ENCODE measurements at places on chromosomes 5 and 9.

DNA sequence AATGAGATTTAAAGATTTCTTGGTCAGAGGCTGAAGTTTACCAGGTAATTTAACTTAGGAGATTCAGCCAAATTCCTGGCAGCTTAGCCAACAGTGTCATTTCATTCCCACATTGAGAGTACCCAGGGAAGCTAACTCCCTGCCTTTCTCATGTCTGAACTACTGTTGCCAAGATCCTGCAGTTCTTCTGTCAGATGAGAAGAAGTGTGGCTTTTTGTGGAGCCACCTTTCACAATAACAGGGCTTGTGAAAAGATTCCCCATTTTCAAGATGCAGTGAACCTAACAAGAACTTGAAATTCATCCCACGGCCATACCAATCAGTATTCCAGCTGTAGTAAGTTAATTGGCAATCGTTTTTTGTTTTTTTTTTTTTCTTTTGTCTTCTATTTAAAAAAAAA, 176.4 kb downstream of the XRCC4 start:
- DNase-seq = no peak

GRCh38 chr5:77431286-77431685, 60.8 kb downstream of the WDR41 start:
- no peak for DNase-seq

DNA sequence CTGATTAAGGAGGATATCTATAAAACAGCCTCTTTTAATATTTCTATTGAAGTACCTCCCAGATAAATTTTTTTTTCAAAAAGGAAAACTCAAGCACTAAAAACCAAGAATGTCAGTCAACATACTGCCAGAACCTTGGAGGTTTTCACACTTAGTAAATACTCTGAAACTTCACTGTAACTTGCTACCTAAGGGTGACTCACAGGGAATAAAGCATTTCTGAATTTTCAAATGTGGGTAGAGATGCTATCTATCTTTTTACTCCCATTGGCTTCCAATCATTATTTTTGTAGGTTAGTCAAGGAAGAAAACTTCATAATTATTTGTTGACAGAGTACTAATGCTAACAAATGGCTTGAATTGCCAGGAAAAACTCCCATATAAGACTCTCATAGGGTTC, 46.1 kb downstream of the SLC25A46 start:
- DNase-seq = no peak

DNA sequence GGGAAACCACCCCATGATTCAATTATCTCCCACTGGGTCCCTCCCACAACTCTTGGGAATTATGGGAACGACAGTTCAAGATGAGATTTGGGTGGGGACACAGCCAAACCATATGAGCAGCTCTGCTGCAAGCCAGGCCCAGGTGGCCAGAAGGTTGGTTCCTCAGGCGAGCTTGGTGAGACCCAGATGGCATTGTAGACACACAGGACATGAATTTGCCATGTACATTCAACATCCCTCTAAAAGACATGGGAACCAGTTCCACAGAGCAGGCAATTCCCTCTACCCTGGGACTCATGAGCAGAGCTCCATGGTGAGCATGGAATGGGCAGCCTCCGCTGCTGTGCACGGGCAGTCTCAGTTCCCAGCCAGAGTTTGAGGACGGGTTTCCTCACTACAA, 53.3 kb downstream of the NSUN2 start:
- DNase-seq = no peak

GRCh38 chr5:137126829-137127228, 372.3 kb downstream of the SPOCK1 start:
- no peak for DNase-seq

DNA sequence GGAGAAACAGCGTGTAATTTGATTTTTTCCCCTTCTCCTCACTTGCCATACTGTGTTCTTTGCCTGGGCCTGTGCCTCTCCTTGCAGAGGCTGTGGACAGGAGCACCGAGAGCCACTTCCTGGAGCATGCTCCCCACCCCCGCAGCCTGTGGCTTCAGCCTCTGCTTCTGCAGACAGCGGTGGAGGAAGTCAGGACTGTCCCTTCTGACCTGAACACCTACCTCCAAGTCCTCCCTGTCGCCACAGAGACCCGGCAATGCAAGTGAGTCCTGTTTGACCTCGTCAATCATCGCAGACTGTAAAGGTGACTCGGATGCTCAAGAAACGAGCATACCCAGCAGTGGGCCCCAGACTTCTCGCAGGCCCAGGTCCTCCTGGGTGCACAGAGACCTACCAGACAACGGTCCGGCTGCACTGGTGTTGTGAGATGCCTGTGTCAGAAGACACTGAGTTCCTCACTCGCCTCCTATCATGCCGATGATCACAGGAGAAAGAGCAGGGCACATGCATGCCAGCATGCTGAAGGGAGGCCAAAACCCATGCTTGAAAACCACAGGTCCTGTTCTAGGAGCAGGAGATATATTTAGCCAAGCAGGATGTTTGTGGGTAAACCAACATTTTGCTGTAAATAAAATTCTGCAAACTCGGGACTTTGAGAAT, 198.8 kb downstream of the AUH start:
- DNase-seq = no peak

GRCh38 chr5:97010606-97011005, 74.7 kb downstream of the LNPEP start:
- DNase-seq = no peak

DNA sequence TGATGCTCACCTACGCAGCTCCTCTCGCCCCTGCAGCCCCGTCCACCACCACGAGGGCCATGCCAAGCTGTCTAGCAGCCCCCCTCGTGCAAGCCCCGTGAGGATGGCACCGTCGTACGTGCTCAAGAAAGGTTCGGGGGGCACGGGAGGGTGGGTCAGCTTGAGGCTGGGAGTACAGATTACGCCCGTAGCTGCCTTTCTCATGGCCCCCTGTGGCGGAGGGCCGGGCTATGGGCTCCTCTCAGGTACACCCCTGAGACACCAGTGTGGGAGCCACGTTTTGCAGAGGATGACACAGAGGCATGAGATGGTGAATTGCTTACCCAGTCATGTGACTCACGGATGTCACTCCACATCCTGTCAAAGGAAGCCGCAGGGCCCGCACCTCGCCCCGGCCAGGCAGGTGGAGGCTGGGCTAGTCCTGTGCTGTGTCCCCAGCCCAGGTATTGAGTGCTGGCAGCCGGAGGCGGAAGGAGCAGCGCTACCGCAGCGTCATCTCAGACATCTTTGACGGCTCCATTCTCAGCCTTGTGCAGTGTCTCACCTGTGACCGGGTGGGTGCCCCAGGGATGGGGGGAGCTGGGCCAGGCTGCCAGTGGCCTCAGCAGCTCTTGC, 33.7 kb downstream of the USP20 start:
- no peak for DNase-seq

DNA sequence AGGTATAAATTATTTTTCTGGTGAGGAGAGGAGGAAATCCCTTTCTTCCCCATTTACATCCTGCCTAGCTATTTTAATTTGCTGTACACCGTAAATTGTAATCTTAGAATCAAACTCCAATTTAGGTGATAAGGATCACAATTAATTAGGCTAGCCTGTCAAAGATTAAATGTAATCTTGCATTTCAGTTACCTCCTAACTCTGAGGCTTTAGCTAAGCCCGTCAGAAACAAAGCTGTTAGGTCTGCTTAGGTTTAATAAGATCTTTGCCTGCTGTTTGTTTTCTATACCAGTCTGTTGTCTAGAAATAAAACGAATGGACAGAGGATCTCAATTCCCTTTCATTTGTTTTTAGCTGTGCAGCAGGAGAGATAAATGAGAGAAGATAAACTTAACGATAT, 51.5 kb downstream of the PIK3R1 start:
- no peak for DNase-seq

DNA sequence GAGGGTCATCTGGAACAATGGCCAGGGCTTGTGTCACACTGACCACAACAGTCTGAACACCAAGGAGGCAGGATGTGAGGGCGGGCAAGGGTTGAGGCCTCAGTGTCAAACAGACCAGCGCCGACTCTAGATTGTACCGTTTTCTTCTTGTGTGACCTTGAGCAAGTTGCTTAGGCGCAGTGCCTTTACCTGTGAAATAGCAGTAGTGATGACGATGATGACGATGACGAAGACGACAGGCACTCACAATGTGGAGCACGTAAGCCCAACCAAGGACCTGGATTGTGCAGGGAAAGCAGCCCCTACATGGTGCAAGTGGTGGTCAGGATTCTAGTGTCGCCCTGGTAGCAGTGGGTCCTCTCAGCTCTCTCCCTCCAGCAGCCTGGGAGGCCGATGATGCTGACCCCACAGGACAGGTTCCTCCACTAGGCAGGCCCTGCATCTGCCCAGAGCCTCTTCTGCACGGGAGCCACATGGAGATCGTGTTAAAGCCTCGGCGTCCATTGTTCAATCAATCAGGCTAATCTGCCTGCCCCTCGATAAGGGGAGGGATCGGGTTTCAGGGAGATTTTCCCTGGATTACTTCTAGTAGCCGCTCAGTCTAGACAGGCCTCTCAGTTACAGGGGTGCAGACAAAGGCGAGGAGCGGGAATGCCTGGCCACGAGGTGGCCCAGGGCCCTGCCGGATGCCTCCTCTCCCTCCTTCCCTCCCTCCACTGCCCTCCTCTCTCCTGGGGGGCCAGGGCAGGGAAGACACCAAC, 91.7 kb downstream of the MACROH2A1 start:
- no peak for DNase-seq

DNA sequence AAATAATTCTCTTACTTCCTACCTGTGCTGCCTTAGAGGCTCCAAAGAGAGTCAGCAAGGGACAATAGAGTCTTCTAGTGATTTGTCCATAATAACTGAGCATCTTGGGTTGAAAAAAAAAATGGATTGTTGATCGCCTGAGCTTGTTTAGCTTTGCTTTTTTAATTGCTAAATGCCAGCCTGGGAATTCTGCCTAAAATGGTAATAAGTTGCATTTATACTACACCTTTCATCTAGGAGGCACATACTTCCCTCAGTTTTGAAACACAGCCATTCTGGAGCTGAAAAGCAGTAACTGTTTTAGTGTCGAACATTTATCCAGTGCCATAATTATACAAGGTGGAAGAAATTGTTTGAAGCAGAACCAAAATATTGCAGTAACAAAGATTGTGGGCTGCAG, 421.3 kb downstream of the CAAP1 start:
- DNase-seq = no peak

DNA sequence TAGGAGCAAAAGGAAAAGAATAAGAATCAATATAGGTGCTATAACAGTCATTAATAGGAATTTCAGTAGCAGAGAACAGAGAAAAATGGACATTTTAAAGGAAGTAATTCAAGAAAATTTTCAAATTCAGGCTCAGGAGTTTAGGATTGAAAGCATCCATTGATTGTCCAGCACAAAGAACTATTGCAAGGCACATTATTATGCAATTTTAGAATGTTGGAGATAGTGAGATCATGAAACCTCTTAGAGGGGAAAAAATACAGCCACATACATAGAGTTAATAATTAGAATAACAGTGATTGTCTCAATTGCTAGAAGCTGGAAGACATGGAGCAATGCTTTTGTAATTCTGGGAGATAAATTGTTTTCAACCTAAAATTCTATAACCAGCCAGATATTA, 31.5 kb downstream of the CNTLN start:
- no peak for DNase-seq

DNA sequence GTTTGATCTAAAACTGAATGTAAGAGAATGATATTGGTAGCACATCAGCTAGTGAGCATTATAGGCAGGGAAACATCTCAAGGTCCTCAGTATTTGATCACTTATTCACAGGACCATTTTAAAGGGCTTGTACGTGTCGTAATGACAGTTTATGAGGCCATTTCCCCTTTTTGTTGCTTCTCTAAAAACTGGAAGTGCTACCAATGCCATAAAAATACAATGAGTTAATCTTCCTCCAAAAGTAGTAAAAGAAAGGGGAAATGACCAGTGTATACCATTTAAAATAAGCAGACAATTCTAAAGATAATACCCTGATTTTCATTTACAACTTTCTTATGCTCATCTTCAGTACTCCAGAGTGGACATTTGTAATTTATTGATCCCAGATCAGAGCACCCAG, 285.8 kb upstream of the PCSK5 start:
- DNase-seq = no peak

DNA sequence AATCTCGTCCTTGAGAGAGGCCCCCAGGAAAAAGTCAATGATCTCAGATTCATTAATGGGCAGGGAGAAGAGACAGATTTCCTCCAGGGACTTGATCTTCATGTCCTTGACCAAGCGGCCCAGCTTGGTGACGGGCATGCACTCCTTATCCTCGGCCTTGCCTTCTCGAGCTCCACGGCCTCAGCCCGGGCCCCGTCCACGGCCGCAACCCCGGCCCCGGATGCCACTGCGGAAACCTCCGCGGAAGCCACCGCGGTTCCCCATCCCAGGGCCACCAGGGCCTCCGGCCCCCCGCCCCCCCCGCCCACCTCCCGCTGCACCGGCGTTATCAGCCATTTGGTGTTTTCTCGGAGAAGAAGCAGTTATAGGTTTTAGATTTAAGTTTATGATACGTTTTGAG, 18.3 kb downstream of the INVS start:
- no peak for DNase-seq

DNA sequence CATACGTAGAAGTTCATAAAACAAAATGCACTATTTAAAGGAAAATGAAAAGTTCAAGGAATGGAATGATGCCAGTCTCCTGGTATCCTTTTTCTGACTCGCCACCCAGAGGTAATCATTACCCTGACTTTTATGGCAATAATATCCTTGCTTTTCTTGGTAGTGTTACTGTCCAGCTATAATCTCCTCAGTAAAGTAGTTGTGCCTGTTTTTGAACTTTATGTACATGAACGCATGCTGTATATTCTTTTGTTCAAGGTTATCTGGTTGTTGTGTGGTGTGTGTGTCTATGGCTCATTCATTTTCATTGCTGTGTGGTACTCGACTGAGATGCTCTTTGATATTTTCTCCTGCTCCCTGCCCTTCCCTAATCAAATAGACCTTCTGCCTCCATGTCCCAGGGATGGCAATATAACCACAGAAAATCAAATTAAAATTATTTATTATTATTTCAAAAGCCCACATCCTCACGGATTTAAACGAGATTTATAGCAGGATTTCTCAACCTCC, 29.2 kb upstream of the FBP1 start:
- DNase-seq = no peak

DNA sequence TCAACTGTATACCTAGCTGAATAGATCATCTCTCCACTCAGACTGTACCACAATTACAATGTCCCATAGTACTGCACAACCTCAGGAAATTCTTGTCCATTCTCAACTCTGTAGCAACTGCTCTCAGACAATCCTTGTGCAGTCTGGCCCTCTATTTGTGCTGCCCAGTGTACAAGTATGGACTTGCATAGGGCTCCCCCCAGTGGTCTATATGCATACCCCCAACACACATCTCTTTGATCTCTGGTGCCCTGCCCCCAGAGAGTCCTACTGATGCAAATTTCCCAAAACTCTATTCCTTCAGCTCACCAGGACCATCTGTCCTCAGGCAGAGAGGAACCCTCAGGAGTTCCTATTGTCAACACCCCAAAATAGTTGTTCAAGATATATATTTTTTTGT, 205.3 kb downstream of the SLCO4C1 start:
- no peak for DNase-seq
